ENCODE measurements at places on chromosomes 5 and 9. TPM values are rescaled to one million over a fixed set of nuclear protein-coding genes. Genes with fewer than 3 reads are reported as not detected.

CD180 gene
- not detected for total RNA-seq

DNA sequence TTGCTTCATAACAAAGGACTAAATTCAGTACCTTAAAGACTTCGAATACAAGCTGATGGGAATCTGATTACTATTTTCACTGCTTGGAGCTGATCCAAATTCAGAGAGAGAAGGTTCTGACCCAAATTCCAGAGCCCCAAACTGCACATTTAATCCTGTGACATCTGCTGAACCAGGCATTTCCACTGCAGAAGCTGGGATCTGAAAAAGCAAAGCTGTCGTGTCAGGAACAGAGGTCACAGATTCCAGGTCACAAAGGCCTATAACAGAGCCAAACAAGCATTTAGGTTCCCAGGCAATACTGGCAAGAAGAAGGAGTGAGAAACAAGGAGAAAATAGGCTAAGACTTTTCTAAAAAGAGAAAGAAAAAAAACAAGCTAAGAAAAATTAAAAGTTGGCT lies 105.3 kb downstream of the UBAP2 start:
- no peaks in the 10 kb centered on the region for H3K27me3 ChIP-seq
- no peaks in the 10 kb centered on the region for H3K4me1 ChIP-seq
- peaks cover 22% of the 10 kb centered on the region for H3K36me3 ChIP-seq
- H3K27ac ChIP-seq = no peak overlapping the region

DNA sequence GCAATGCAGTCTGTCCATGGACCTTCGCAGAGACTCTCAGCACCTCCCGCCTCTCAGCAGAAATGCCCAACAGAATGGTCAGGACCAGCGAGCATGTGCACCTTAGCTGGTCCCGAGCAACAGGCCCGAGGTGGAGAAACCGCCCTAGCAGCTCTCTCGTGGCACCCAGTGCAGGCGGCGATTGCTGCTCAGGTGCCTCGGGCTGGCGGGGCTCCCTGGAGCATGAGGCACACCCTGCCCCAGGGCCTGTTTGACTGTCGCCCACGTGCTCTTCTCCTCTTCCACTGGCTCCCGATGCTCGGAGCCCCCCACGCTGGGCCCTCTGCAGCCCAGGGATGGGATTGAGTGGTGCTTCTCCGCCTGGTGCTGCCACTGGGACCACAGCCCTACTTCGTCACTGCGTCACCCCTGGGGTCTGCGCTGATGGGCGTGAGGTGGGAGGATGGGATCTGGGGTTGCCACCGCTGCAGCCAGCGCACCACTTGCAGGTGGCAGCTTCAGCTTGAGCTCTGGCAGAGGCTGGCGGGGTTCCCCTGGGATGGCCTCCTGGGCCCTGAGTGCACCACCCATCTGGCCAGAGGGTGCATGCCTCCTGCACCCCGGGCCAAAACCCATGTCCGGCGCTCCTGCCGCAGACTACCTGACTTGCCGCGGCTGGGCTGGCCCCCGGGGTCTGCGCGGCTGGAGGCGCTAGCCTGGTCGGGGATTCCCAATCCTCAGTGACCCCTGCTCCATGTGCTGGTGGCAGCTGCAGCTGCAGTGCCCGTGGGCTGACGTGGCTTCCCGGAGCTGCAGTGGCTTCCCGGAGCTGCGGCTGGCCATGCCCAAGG lies 244.2 kb downstream of the FOXD4L6 start:
- no peaks in the 10 kb centered on the region for H3K4me1 ChIP-seq
- DNase-seq = peak; percentile 38
- no peaks in the 10 kb centered on the region for H3K36me3 ChIP-seq
- no peaks in the 10 kb centered on the region for H3K27me3 ChIP-seq
- no peak overlapping the region for H3K4me3 ChIP-seq

FST gene
- total RNA-seq = 16.6 TPM

DNA sequence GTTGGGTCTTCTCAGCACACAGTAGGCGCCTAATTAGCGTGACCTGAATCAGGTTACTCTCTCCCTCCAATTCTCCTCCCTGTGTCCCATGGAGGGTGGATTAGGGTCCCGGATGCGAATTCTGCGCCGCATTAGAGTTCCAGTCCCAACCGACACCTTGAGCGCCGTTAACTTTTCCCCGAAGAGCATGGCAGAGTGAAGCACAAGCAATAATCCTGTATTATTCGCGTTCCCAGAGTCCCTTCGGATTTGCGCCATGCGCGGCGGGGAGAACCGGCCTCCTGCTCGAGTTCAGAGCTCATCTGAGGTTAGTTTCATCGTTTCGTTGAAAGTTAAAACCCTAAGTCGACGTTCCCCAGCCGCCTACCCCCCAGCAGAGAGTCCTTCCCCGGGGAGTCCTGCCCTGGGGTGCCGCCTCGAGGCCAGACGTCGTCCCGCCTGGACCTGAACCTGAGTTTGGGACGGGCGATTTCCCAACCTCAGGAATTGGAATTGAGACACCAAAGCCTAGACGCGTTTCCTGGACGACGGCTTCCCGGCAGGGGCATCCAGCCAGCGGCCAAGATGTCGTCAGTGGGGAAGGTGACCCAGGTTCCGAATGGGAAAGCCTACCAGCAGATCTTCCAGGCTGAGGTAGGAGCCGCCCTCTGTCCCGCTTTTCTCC lies at the start of gene CCDC180:
TSS of gene CCDC180 (plus strand) at position 160 of the 664 bp plus-strand sequence. CDS start at position 565, 405 bp downstream.
- no peak within 1 kb of the TSS for H3K4me3 ChIP-seq
- H3K4me1 ChIP-seq = peaks cover 11% of the 10 kb centered on the region
- no peaks in the 10 kb centered on the region for H3K27me3 ChIP-seq
- no peak within 1 kb of the TSS for H3K27ac ChIP-seq
- DNase-seq = no peak

PCDHGB1 gene
- total RNA-seq = 3.9 TPM

FOXD4L5 gene
- total RNA-seq = 0.13 TPM

DNA sequence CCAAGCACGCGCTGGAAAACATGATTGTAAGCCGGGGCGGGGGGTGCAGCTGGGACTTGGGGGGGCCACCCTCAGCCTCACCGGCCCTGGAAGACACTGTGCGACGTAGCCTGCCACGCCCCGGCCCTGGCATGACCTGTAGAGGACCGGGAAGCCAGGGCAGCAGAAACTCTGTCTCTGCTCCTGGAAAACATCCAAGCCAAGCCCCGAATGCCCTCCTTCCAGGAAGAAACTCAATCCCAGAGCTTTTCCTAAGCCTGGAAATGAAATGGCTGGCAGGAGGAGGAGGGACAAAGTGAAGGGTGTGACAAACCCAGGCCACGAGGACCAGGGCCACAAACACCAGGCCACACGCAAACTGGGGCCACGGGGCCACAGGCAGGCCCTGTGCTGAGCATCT lies 55.4 kb downstream of the KCNT1 start:
- H3K4me3 ChIP-seq = no peak overlapping the region
- no peak overlapping the region for H3K27ac ChIP-seq
- no peak for DNase-seq
- no peaks in the 10 kb centered on the region for H3K4me1 ChIP-seq
- no peaks in the 10 kb centered on the region for H3K36me3 ChIP-seq

DNA sequence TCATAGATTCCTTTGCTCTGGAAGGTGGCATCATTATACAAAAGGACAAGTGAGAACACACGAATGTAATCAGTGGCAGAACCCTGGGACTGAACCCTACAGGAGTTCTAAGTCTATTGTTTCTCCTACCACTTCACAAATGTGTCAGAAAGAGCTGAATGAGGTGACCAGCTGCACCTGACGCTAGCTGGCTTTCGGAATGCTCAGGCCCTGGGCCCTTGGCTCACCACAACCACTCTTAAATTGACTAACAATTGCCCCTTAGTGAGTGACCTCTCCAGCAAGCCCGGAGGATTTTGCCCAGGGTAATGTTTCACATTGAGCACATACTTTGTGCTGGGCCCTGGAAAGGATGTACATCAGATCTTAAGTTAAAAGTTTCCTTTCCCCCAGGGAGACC lies 41.2 kb upstream of the ABCA1 start:
- H3K27ac ChIP-seq = peak overlapping the region; percentile 82
- H3K36me3 ChIP-seq = no peaks in the 10 kb centered on the region
- H3K4me1 ChIP-seq = peaks cover 12% of the 10 kb centered on the region
- peak; percentile 58 for DNase-seq
- peak overlapping the region; percentile 90 for H3K4me3 ChIP-seq

PTCD2 gene
- total RNA-seq = 12.6 TPM

GRCh38 chr9:108219664-108220063 lies 636.1 kb downstream of the ACTL7B start:
- H3K4me1 ChIP-seq = no peaks in the 10 kb centered on the region
- no peak overlapping the region for H3K27ac ChIP-seq
- no peak for DNase-seq
- H3K36me3 ChIP-seq = no peaks in the 10 kb centered on the region
- H3K4me3 ChIP-seq = no peak overlapping the region

GRCh38 chr9:124490004-124490403 lies 17.2 kb downstream of the NR5A1 start:
- peaks cover 23% of the 10 kb centered on the region for H3K4me1 ChIP-seq
- H3K36me3 ChIP-seq = no peaks in the 10 kb centered on the region

DNA sequence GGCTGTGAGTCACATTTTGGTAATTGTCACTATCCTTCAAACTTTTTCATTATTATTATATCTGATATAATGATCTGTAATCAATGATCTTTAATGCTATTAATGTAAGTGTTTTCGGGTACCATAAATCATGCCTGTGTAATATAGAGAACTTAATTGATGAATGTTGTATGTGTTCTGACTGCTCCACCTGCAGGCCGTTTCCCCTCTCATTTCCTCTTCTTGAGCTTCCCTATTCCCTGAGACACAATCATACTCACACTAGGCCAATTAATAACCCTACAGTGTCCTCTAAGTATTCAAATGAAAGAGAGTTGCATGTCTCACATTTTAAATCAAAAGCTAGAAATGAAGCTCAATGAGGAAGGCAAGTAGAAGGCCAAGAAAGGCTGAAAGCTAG lies 420.9 kb upstream of the SGCD start:
- H3K4me3 ChIP-seq = no peak overlapping the region
- no peak for DNase-seq
- H3K27me3 ChIP-seq = no peaks in the 10 kb centered on the region
- no peaks in the 10 kb centered on the region for H3K4me1 ChIP-seq

- H3K36me3 ChIP-seq = no peaks in the 10 kb centered on the region
- H3K27me3 ChIP-seq = no peaks in the 10 kb centered on the region
- no peak overlapping the region for H3K4me3 ChIP-seq
- DNase-seq = no peak
These were observed 90.9 kb upstream of the PHYKPL start for GRCh38 chr5:178323541-178323865.

FRMD3 gene
- 1.4 TPM for total RNA-seq

DNA sequence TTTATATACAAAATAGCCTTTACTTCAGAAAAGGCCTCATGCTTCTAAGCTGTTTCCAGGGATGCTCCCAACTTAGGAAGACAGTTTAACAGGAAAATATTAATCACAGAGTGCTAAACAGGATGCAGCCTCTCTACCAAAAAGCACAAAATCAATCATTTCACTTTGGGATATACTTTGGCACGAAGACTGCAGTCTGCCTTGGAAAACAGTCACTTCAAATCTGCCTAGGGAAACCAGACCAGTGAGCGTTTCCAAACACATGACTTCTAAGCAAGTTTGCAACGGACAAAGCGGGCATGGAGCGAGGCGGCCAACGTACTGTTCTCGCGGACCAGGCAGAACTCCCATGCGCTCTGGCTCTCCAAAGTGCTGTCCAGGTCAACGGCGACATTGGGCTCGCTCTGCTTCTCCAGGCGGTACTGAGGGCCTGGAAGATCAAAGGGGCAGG lies 201.0 kb downstream of the MAPKAP1 start:
- H3K4me3 ChIP-seq = no peak overlapping the region
- no peak for DNase-seq
- peaks cover 6% of the 10 kb centered on the region for H3K4me1 ChIP-seq
- no peaks in the 10 kb centered on the region for H3K27me3 ChIP-seq

SLC25A48 gene
- 1.8 TPM for total RNA-seq

- H3K36me3 ChIP-seq = no peaks in the 10 kb centered on the region
- no peak overlapping the region for H3K4me3 ChIP-seq
- no peak overlapping the region for H3K27ac ChIP-seq
- peaks cover 11% of the 10 kb centered on the region for H3K4me1 ChIP-seq
- no peak for DNase-seq
These were observed 109.7 kb upstream of the ALDH1B1 start for GRCh38 chr9:38282756-38283155.

AFAP1L1 gene
- total RNA-seq = 4.7 TPM

FCHO2 gene
- 15.7 TPM for total RNA-seq

TMEM174 gene
- total RNA-seq = not detected

CDC26 gene
- 41.9 TPM for total RNA-seq

- no peak for DNase-seq
- H3K4me1 ChIP-seq = no peaks in the 10 kb centered on the region
- H3K36me3 ChIP-seq = no peaks in the 10 kb centered on the region
- H3K27ac ChIP-seq = no peak overlapping the region
- H3K27me3 ChIP-seq = no peaks in the 10 kb centered on the region
- H3K4me3 ChIP-seq = no peak overlapping the region
These were observed 53.7 kb upstream of the FAM120A start for GRCh38 chr9:93397661-93398373.

GRCh38 chr9:82783045-82783444 lies 279.9 kb downstream of the RASEF start:
- no peaks in the 10 kb centered on the region for H3K4me1 ChIP-seq
- no peaks in the 10 kb centered on the region for H3K36me3 ChIP-seq
- H3K27me3 ChIP-seq = no peaks in the 10 kb centered on the region

GRCh38 chr5:56269216-56269927 lies 36.2 kb upstream of the ANKRD55 start:
- H3K36me3 ChIP-seq = no peaks in the 10 kb centered on the region
- no peaks in the 10 kb centered on the region for H3K27me3 ChIP-seq

NRARP gene
- 35.4 TPM for total RNA-seq

NME5 gene
- total RNA-seq = 0.89 TPM

DNA sequence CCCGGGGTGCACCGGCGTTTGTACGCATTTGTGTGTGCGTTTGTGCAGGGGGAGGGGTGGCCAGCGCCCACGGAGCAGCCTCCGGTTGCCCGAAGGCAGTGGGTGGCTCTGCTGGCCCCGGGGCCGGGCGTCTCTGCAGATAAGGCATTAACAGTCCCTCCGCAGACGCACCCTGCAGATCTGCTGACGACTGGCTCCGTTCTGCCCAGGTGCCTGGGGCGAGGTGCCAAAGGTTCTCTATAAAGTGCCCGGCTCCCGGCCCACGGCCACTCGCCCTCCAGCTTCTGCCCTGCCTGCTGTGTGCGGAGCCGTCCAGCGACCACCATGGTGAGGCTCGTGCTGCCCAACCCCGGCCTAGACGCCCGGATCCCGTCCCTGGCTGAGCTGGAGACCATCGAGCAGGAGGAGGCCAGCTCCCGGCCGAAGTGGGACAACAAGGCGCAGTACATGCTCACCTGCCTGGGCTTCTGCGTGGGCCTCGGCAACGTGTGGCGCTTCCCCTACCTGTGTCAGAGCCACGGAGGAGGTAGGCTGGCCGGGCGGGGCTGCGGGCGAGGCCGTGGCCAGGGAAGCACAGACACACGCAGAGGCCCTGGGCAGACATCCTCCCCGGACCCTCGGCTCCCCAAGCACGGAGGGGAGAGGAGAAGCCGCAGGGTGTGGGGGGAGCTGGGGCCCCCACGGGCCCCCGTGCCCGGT lies at the start of gene SLC6A19:
TSS of gene SLC6A19 (plus strand) at position 269 of the 699 bp plus-strand sequence. CDS start at position 325, 56 bp downstream.
- H3K4me1 ChIP-seq = no peaks in the 10 kb centered on the region
- no peak within 1 kb of the TSS for H3K4me3 ChIP-seq
- H3K27ac ChIP-seq = no peak within 1 kb of the TSS
- H3K27me3 ChIP-seq = no peaks in the 10 kb centered on the region
- no peak for DNase-seq
- no peaks in the 10 kb centered on the region for H3K36me3 ChIP-seq

LCN9 gene
- 3.7 TPM for total RNA-seq
